ENCODE measurements at places on chromosomes 2 and 18.

DNA sequence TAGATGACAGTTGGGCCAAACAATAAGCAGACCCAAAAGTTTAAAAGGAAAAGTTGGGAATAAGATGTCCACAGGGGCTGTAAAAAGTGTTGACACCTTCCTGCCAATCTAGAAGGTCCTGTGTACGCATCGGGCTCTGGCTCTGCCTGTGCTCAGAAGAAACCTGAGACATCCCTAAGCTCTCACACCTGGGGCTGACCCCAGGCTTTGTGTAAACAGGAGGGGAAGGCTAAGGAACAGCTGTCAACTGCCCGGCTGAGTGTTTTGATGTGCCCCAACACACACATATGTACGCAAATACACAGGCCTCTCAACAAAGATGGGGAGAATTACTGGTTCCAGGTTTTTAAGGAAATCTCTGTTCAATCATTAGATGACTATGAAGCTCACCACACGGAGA lies 59.5 kb downstream of the TMEM131 start:
- no peak for DNase-seq

DNA sequence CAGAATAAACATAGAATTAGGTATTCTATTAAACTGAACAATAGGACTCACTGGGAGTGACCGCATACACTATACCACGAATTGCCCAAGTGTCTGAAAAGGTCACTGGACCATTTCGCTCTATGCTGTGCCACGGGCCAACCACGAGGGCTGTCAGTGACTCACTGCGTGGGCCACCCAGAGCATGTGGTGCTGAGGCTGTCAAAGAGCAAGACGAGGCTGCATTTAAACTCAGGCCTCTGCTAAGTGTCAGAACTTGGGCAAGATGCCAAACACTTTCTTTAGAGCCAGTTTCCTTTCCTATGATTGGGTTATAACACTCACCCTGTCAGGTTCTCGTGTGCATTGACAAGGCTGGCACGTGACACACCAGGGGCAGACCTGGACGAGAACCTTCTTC lies 97.5 kb downstream of the SH3YL1 start:
- no peak for DNase-seq

GRCh38 chr2:111071600-111072171 lies 49.0 kb upstream of the BCL2L11 start:
- DNase-seq: no peak

GRCh38 chr2:154556607-154557006 lies 141.9 kb upstream of the KCNJ3 start:
- no peak for DNase-seq

- no peak for DNase-seq
These were observed 41.5 kb downstream of the HDAC4 start for GRCh38 chr2:239359196-239359912.

DNA sequence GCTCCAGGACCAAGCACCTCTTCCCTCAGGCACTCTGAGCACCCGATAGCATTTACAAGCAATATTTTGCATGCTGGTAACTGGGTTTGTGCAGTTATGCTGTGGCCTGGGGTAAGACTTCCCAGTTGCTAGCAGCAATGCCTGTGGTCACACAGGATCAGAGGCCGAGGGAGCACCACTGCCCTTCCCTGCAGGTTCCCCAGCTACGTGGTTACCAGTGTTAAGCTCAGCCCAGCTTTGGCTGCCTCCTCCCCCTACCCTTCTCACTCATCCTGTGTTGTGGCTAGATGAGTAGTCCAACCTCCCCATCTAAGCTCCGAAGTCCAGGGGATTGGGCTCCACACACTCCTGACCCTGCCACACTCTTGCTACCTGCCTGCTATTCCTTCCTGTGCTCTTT lies 141.1 kb downstream of the CELF4 start:
- DNase-seq: no peak

DNA sequence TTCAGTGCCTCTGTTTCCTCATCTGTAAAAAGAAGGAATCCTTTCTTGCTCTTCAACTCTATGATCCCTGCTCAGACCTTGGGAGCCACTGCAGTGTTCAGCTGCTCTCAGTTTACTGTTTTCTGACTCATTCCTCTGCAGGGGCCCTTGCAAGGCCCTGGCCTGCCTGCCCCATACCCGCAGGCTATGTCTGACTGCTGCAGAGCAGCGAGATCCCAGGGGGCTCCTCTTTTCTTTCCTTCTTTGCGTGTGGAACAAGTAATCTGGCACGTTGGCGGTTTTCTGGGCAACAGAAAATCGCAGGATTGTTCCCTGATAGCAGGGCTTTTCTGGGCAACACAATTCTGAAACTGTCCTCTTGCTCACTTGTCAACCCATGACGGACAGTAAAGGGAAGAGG lies 376.0 kb downstream of the DCC start:
- DNase-seq: no peak

DNA sequence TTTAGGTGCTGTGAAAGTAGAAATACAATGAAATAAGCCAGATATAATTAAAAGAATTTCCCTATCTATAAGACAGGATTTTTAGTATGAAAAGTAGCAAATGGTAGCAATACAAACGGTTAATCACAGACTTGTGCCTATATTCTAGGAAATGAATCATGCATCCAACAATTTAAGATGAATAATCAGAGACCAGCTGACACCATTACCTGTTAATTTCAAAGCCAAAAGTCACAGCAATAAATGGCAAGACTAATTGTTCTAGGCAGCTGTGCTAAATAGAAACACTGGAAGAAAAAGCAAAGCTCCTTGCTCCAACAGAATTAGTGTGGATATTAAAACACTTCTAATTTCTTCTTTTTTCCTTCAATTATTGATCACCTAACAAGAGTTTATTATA lies 35.1 kb upstream of the MPP4 start:
- DNase-seq: no peak

GRCh38 chr2:173898996-173899395 lies 66.2 kb downstream of the SP3 start:
- no peak for DNase-seq

DNA sequence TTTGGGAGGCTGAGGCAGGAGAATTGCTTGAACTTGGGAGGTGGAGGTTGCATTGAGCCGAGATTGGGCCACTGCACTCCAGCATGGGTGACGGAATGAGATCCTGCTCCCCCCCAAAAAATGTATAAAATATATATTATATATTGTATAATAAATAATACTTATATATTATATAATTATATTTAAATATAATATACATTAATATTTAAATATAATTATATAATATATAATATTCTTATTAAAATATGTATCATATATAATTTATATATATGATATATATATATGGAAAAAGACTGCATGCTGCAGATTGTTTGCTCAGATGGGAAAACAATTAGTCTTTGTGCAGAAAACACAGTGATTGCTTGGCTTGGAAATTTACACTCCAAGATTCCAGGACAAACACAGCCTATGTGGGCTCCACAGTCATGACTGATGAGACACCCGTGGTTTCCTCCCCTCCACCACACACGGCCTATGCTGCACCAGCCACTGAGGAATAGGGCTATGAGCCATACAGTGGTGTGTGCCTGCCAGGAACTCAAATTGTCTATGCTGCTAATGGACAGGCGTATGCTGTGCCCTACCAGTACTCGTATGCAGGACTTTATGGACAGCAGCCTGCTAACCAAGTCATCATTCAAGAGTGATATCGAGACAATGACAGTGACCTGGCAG lies 30.0 kb downstream of the PMAIP1 start:
- no peak for DNase-seq

GRCh38 chr2:43194121-43194869 lies 32.1 kb downstream of the ZFP36L2 start:
- DNase-seq: no peak

GRCh38 chr2:234873828-234874173 lies 78.0 kb upstream of the SH3BP4 start:
- no peak for DNase-seq

DNA sequence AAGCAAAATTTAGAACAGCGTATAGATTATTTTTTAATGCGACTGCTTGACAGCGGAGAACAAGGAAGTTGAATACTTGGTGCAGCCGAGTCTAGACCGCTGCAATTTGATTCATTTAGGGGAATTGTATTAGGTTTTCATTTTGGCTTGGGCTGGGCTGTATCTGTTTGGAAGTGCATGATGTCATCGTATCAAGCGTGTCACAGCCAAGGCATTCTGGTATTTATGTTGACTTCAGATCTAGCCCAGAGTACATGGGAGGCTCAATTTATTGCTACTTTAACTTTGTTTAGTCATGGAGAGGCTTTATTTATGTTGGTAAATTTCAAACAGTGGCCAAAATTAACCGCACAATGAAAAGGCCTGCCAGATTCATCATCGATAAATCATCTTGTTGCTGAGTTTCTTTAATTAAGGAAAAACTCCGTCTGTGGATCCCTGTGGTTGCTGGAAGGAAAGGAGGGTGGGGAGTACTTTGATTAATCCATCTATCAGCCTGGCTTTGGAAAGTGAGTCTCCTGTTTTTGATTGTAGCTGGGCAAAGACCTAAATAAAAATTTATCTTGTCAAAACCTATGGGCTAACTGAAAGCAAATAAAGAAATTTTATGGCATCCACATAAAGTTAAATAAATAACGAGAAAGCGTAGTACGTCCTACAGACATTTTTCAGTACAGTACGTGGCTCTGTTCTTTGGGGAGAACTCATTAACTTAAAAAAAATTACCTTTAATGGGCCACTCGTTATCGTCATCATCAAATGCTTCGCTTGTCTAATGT lies 230.4 kb upstream of the SPRED2 start:
- no peak for DNase-seq

- DNase-seq: no peak
These were observed 819 bp upstream of the NCOA1 start for GRCh38 chr2:24490181-24490689.

GRCh38 chr18:8402237-8402636 lies 207.0 kb upstream of the RAB12 start:
- DNase-seq: no peak

DNA sequence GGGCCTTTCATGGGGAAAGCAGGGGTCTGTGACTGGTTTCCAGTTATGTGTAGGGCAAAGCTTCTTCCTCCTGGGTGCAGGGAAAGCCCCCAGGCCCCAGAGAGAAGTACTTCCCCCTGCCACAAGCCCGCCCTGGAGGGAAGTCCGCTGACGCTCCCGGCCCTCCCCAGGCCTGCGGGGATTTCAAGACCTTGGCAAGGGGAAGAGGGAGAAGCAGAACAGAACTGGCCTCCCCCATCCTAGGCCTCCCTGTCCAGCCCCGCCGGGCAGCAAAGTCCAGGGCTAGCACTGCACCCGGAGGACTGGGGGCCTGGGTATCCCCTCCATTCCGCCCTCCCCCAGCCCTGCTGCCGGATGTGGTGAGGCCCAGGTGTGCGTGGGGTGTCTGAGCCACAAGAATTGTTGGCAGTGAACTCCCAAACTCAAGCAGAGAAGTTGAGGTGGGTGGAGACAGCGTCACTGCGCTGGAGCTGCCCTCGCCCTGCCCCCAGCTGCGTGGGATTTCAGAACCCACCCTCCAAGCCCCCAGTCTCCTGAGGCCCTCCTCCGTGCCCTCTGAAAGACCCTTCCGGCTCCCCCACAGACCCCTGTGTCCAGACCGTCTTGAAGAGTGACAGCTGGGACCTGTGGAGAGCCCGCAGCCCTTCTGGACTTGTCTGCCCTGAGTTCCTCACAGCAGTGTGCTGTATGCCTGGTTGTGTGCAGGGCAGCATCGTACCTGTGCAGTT lies 1.1 kb upstream of the DUSP2 start:
- DNase-seq: no peak

- DNase-seq: no peak
These were observed 29.3 kb downstream of the CD8B2 start for GRCh38 chr2:106516436-106516835.

DNA sequence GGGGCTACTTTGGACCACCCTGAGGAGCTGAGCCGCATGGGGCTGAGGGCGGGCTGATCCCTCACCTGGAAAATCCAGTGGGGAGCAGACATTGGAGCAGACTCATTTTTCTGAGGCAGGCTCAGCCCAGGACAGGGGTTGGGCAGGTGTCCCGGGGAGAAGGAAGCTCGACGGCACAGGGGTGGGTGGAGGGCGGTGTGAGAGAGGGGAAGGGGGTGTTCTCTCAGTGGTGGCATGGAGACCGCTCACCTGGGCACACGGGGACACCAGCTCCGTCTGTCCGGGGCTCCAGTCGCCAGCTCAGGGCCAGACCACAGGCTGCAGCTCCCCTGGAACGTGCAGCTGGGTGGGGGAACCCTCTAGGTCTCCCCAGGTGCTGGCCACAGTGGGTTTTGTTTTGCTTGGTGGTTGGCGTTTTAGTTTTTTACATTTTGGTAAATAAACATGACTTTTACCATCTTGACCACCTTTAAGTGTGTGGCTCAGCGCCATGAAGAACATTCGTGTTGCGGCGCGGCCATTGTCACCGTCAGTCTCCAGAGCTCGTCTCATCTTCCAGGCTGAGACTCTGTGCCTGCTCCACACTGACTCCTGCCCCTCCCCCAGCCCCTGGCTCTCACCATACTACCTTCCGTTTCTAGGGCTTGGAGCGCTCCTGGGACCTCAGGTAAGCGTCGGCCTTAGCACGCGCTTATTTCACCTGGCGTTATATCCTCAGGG lies 4.3 kb upstream of the MAB21L4 start:
- no peak for DNase-seq

DNA sequence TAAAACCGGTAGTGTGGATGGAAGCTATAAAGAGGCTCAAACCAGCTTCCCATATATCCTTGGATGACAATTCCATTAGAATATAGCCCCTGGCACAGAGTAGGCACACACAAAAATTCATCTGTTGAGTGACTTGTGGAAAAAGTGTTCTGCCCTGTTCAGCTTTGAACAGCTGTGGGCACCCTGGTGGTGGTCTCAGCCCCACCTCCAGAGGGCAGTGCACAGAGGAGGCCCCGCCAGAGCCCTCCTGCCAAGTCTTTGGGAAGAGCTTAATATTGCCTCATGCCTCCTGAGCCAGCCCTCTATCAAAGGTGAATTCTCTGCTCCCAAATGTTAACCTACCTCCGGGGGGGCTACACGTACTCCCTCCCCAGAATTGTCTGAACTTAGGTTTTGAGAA lies 30.4 kb downstream of the EPAS1 start:
- no peak for DNase-seq

GRCh38 chr2:105239924-105240323 lies 1.6 kb upstream of the GPR45 start:
- DNase-seq: no peak

GRCh38 chr18:46174342-46175041 lies 70.3 kb downstream of the HAUS1 start:
- DNase-seq: peak; percentile 69

DNA sequence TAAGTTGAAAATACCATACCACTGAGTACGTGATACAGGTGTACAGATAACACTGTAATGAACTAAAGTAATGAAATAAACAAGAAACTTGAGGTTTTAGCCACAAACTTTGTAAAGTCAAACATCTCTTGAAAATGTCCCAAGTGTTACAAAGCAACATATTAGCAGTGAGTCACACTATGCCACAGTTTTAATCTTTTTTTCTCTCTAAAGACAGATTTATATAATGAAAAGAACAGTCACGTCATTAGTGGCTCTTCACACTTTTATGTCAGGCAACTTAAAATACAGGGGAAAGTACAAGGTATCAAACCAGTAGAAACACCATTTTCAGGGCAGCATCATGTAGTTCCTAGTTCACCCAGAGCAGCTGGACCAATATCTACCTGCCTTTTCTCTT lies 42.1 kb downstream of the RAPH1 start:
- DNase-seq: no peak
